ENCODE measurements at places on chromosomes 11 and 22.

- DNase-seq: no peak
Measured at GRCh38 chr11:59272771-59273372, 60.1 kb upstream of the MPEG1 start.

DNA sequence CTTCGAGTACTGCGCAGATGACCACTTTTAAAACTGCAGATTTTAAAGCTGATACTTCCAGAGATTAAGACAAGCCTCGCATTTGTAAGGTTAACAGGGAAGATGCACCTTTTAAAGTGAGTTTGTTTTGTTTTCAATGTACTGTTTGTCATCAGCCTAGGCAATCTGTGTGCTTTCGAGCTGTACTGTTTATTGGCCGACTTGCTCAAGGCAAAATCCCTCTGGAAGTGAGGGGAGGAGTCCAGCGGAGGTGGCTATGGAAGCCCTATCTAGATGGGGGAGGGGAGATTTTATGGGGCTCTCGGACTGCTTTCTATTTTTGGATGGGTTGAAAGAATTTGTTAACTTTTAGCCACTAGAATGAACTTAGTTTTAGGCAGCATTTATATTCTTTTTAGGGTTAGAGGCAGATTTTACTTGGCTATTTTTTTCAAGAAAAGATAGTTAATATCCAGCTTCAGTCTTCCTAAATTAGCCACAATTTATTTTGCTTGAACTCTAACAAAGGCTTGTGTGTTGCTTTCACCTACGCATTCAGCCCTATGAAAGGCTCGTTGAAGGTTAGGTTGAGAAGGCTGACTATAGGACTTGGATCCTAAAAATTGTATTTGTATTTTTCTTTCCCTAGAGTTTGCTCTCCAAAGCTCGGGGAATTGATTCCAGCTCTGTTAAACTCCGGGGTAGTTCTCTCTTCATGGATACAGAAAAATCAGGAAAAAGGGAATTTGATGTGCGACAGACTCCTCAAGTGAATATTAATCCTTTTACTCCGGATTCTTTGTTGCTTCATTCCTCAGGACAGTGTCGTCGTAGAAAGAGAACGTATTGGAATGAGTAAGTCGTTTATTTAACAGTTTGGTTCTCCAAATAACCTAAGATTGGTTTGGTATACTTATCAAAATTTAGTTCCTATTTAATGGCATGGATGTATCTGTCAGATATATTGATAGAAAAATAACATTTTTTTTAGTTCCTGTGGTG lies 2.1 kb downstream of the WEE1 start:
- no peak for DNase-seq

- DNase-seq: no peak
Measured at GRCh38 chr11:108743851-108744250, 79.0 kb downstream of the DDX10 start.

DNA sequence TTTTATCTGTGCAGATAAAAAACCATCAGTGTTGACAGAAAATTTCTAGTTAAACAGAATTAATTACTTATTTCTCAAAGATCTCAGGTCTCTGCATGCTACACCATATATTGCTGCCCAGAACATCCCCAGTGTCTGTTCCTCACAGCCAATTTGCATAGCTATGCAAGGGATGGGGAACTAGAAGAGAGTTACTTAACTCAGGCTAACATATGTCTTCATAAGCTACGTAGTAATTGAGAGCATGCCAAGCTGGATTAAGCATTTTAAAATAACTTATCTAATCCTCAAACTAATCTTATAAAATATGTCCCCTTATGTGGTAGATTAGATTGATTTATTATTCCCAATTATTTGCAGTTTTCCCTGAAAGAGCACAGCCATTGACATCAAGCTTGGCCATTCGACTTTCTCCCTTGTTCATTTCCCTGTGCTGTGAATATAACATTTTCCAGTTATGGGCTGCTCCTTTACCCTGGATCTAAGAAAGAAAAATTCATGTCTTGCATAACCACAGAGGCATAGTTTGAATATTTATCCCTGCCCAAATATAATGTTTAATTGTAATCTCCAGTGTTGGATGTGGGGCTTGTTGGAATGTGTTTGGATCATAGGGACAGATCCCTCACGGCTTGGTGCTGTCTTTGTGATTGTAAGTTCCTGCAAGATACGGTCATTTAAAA lies 69.1 kb downstream of the C11orf87 start:
- no peak for DNase-seq

DNA sequence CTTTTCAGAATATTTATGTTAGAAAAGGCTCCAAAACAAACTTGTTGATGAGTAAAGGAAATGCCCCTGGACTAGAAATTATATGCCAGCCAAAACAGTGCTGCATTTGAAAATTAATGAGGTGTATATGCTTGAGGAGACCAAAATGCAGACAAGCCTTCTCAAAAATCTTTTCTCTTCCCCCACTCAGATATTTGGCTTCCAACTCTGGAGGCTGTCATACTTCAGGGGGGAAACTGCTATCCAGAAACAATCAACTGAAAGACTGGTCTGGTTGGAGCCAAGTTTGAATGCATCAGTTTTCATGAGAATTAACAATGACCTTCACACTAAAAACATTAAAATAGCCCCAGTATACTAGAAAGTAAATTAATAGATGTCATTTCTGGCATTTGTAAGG lies 98.2 kb downstream of the SGSM3 start:
- no peak for DNase-seq

DNA sequence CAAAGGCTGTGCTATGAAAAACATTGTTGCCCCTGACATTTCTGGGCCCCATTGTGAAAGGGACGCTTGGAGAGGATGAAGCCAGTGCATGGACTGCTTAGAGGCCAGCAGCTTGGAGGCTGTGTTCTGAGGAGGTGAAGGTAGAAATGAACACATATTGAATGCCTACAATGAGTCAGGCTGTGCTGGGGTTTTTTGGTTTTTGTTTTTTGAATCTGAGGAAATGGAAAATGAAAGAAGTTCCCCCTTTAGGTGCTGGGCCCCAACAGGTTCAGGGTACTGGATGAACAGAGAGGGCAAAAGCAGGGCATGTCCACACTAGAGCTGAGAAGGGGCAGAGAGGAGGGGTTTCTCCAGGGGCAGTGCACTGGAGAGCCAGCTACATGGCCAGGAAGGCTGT lies 166.1 kb upstream of the API5 start:
- no peak for DNase-seq

- DNase-seq: no peak
Measured at GRCh38 chr11:71456831-71457230, 3.8 kb downstream of the NADSYN1 start.

GRCh38 chr11:58980159-58980843 lies 41.0 kb downstream of the GLYATL1 start:
- no peak for DNase-seq

DNA sequence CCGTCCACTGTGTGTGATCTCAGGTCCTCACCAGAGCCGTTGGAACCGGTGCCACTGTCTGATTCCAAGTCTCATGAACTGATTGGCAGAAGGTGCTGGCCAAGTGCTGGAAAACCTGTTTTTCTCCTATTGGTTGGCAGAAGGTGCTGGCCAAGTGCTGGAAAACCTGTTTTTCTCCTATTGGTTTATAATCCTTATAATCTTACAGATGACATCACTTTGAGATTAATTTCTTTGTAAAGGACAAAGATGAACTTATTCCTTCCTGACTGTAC lies 1106.3 kb downstream of the BRD1 start:
- DNase-seq: no peak

GRCh38 chr11:3836903-3837302 lies 3.9 kb downstream of the RHOG start:
- peak; percentile 52 for DNase-seq

DNA sequence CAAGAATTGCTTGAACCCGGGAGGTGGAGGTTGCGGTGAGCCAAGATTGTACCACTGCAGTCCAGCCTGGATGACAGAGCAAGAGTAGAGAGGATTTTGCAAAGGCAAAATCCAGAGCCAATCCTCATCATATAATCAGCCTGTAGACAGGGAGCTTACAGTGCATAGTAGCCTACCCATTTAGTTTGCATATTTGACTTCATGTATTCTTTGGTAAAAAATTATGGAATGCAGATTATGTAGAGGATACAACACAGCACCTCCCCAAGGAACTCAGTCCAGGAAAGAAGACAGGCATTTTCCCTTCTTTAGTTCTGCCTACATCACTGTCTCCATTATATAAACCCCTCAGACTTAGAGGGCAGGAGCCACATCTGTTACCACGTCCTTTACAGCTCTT lies 39.7 kb upstream of the YWHAH start:
- DNase-seq: no peak

- DNase-seq: no peak
Measured at GRCh38 chr11:57072640-57073039, 83.9 kb downstream of the OR5AK2 start.

- DNase-seq: no peak
Measured at GRCh38 chr11:2168286-2169004, 3.2 kb downstream of the TH start.

- DNase-seq: peak; percentile 55
Measured at GRCh38 chr11:63945477-63946163, 6.8 kb downstream of the NAA40 start.

DNA sequence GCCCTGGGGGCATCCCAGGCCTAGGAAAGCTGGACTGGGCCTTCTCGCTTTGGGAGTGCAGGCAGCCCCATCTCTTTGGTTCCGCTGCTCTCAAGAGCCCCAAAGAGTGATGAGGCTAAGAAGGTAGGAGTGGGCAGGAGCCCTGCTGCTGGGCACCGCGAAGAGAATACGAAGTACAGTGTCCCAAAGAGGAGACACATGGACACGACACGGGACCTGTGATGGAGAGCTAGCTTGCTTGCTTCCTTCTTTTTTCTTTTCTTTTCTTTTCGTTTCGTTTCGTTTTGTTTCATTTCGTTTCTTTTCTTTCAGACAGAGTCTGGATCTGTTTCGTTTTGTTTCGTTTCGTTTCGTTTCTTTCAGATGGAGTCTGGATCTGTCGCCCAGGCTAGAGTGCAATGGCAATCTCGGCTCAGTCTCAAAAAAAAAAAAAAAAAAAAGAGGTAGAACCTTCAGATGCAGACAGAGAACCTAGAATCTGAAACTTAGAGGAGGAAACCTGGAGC lies 10.6 kb downstream of the MGAT3 start:
- no peak for DNase-seq

GRCh38 chr11:72618803-72619202 lies 55.4 kb downstream of the PDE2A start:
- no peak for DNase-seq

- no peak for DNase-seq
Measured at GRCh38 chr11:33310720-33311500, 53.7 kb downstream of the HIPK3 start.

DNA sequence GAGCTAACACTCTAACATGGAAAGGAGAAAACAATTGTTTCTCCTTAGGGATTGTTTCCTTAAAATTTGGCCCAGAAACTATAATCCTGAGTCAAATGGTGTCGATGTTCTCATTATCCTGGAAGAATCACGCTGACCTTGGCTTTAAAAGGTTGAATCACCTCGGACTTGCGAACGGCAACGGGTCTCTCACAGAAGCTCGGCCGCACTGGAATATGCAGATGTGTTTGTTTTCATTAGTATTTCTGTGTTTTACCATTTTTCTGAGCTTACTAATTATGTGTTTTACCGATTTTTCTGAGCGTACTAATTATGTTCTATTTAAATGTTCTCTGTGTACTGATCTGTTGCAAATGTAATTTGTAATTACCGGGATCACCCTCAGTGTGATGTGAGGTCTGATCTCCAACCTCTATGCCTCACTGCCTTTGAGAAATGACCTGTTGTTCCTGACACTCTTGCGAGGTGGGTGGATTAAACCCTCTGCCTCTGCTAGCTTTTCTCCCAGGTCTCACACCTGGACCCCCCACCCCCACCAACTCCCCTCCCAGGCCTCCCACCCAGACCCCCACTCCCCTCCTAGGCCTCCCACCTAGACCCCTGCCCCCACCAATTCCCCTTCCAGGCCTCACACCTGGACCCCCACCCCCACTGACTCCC lies 38.3 kb upstream of the BRSK2 start:
- no peak for DNase-seq

GRCh38 chr11:75189911-75190310 lies 39.0 kb downstream of the SLCO2B1 start:
- no peak for DNase-seq

DNA sequence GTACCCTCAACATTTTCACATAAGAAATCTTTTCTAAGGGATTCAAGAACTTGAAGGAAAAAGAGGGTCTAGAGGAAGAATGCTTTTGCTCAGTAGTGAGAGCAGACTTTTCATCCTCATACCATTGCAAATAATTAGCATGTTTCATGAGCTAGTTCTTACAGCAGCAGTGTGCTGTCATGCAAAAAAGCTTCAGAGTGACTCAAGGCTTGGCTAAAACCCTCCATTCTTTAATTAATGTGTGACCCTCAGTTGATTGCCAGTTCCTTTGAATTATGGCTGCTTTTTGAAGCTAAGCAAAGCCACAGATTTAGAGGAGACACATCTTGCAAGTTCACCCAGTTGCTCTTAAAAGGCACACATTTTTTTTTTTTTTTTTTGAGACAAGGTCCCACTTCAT lies 36.6 kb upstream of the PCF11 start:
- DNase-seq: no peak
